ENCODE measurements at places on chromosomes 1 and 21. TPM values are rescaled to one million over a fixed set of nuclear protein-coding genes. Genes with fewer than 3 reads are reported as not detected.

- DNase-seq: no peak
Observed at GRCh38 chr1:41497461-41498030, 13.1 kb upstream of the EDN2 start.

DNA sequence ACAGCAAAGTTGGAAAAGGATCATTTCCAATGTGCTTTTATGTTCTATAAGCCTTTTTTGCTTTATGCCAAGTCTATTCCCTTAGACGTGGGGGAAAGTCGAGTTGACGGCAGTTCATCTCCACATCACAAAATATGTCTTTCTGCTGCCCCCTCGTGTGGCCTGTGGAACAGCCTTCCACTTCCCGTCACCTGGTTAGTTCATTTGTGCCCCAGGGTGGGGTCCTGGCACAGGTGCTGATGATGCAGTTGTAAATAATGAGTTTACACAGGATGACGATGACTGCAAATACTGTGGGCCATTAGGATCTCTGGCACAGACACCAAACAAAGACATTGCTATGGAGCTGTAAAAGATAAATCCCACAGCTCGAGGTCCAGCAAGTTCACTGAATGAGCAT lies 10.0 kb upstream of the OTUD3 start:
- no peak for DNase-seq

- no peak for DNase-seq
Observed at GRCh38 chr1:890661-891060, 33.1 kb upstream of the SAMD11 start.

PRAMEF6 gene
- not detected for total RNA-seq

DNA sequence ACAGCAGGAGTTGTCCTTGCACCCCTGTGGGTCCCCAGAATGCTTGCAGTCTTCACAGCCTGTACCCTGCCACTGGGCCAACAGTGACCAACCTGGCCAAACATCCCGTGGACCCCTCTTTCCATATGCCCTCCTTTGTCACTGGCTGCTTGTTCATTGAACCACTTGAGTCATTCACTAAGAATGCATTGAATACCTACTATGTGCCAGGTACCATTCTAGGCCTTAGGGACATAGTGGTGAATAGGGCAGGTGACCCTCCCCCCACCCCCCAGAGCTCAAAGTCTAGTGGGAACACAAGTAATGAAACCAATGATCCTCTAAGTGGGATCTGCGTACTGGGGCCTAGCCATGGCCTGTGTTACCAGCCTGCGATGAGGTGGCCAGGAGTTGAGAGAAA lies 28.2 kb downstream of the PIGP start:
- DNase-seq: no peak

GJC2 gene
- total RNA-seq: 6.0 TPM

NHLH1 gene
- total RNA-seq: 0.15 TPM
